ENCODE measurements at places on chromosomes 3 and 15.

GRCh38 chr3:100913870-100914648 is 79.2 kb downstream of the ABI3BP start:
- DNase-seq, result no peak

DNA sequence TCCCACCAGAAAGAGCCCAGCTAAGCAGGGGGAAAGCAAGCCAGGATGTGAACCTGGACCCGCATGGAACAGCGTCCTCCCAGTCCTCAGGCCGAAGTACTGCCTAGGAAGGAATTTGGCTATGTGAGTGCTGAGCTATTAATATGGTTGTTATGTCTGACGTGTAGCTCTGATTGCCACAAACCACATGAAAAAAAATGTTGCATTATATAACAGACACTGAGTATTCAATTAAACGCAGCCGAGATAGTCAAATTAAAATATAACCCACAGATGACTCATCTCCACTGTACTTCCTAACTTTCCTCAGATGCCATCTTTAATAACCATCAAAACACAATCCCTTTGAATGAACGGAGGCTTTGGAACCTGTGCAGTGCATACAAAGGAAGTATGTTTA is 111.1 kb downstream of the GABRB3 start:
- no peak for DNase-seq

GRCh38 chr3:167762296-167762695 is 26.8 kb downstream of the SERPINI1 start:
- no peak for DNase-seq

GRCh38 chr3:127106053-127106452 is 86.9 kb upstream of the PRR23E start:
- DNase-seq, result no peak

DNA sequence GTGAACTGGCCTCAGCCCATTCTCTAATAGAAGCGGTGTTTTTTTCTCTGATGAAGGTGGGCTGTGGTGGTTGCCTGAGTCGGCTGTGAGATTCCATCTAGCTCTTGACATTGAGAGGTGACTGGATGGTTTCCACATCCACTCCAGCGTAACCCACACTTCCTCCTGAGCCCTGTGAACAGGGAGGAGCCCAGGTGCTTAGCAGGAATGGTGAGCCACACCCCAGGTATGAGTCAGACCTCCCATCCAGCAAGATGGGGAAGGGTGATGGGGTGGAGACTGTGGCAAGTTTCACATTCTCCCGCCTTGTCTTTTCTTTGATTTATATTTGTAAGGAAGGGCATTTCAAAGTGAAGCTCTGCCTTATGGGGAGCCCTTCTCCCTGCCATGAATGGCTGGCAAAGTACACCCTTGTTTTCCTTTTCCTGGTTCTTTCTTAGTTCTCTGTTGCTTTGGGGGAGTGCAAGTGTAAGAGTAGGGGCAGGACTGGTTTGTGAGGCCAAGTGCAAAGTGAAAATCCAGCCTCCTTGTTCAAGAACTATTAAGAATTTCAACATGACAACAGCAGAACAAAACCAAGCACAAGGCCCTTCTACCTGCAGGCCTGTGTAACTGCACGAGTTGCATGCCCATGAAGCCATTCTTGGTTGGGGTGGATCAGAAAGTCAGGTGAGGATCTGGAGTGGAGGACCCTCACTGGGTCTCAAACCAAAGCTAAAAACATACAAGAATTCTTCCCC is 4.6 kb upstream of the TPRG1 start:
- no peak for DNase-seq

- DNase-seq, result no peak
Measured at GRCh38 chr3:193237030-193237429, 4.0 kb upstream of the PLAAT1 start.

- DNase-seq, result no peak
Measured at GRCh38 chr15:78162038-78162437, 12.9 kb downstream of the IDH3A start.

- no peak for DNase-seq
Measured at GRCh38 chr3:40719660-40720287, 195.0 kb downstream of the ZNF621 start.

DNA sequence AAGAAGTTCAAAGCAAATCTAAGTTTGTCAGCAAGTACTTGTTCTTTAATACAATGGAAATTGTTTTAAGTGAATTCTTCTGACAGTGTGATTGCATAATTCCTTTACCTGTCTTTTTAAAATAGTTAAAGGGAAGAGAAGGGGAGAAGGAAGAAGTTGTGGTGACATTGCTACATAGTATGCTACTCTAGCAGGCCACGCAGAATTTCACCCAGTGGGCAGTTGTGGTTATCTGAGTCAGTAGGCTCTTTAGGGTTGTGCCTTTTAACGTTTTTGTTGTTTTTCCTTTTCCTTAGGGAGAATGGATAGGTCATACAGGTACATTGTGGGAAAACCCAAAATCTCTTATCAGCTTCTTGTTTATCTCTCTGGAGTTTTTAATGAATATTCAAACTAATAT is 40.4 kb downstream of the KIF15 start:
- DNase-seq, result no peak

- DNase-seq, result no peak
Measured at GRCh38 chr3:154684021-154684420, 254.0 kb upstream of the GPR149 start.

- DNase-seq, result peak; percentile 84
Measured at GRCh38 chr15:68354923-68355322, 77.0 kb downstream of the ITGA11 start.
